ENCODE measurements at places on chromosomes 6 and 20.

DNA sequence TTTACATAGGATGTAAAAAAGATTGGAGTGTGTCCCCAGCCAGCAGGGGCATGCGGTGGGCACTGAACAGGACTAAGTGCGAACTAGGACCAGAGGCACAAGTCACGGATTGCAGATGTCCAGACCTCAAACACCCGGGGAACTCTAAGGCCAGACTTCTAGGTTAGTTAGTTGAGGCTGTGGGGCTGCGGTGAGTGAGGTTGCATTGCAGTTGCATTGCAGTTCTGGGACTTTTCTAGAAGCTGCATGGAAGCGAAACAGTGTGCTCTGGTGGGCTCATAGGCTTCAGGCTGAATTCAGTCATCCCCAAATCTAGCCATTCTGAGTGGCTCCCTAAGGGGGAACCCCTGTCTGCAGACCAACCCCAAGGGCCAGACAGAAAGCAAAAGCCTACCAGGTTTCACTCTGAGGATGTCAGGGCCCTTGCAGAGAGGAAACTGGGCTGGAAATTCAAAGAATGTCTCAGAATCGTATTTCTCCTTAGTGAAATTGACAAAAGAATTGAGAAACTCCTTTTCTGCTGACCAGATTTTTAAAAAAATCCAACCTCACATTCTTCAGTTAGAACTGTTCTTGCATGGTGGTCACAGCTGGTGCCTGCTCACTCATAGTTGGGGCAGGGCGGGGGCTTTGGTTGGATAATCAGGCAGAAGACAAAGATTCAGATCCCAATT is 182.8 kb downstream of the ZDHHC14 start:
- DNase-seq = no peak

DNA sequence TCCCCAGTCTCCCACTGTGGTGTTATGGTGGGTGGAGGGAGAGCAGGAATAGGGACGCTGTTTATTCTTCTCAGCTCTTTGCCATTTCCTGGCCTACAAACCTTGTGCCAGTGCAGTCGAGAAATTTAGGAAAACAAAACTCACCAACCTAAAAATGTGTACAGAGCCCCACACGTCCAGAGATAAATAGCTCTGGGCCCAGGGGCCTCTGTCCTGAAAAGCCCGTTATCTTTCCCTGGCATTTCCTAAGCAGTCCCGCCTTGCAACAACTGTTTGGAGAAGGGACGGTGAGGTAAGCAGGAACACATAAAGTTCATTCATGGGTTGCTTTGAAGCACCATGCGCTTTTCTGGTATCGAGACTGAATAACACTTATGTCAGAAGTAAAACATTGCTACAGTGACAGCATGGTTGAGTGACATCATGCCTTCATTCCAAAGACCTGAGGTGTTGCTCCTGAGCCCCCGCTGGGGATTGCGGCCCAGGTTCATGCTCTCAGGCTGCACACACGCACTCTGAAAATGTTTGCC is 80.1 kb upstream of the NXT1 start:
- DNase-seq = no peak

DNA sequence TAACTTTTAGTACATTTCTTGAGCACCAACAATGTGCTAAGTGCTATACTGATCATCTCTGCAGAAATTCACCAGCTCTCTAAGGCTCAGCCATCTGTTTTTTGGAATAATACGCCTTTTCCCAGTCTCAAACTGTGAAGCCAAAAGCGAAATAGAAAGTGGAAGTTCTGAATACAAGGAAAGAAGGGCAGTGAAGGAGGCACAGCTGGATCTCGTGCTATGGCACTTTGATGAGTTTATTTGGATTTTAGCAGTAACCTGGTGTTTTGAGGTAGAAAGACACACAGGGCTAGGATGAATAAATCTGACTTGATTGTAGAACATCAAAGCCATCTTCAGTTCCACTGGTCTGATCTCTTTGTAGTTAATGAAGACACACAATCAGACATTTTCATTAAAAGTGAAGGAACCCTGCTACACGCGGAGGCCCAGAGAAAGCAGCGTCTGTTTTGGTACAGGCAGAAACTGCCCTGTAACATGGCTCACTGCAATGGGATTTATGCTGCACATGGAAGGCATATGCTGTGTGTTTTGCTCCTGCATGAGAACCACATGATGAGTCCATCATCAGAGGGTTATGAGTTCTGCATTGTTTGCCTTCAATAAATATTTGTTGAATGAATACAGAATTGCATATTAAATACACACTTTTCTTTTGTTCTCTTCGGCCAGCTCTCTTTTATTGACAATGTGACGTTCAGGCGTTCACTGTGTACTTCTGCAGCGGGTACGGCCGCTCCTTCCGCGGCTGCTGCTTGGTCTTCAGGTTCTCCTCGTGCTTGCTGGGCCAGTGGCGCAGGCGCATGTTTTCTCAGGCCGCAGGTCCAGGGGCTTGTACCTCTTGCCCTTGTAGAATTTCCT is 100.9 kb downstream of the PREP start:
- no peak for DNase-seq

DNA sequence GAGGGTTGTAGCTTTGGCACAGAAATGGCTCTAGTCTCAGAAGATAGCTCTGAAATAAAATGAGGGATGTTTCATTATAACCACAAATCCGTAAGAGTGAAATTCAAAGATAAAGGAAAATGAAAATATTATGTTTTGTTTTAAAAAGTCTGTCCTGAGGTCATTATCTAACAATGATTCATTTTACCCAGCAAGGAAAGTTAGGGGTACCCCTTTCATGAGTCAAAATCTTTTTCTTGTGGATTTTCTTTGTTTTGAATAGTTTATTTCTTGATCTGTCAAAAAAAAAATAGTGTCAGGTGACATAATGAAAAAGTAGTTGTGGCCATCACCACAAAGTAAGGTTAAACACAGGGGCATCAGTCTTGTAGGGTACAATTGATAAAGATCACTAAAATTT is 59.7 kb upstream of the MYB start:
- DNase-seq = no peak

GRCh38 chr6:139490482-139490881 is 116.0 kb upstream of the CITED2 start:
- no peak for DNase-seq

DNA sequence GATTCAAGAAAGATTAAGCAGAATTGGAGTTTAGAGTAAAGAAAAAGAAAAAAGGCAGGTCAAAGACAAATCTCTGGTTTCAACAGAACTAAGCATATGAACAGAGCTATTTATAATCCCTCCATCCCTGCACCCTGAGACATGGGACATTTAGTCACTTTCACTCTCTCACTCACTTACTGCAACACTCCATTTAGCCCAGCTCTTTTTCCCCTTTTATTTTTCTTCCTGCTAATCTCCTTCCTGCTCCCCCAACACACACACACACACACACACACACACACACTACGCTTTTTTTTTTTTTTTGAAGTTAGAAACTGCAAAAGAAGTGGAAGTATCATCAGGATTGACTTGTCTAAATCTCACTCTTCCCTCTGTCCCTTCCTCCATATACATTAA is 45.1 kb upstream of the TBC1D7 start:
- no peak for DNase-seq

DNA sequence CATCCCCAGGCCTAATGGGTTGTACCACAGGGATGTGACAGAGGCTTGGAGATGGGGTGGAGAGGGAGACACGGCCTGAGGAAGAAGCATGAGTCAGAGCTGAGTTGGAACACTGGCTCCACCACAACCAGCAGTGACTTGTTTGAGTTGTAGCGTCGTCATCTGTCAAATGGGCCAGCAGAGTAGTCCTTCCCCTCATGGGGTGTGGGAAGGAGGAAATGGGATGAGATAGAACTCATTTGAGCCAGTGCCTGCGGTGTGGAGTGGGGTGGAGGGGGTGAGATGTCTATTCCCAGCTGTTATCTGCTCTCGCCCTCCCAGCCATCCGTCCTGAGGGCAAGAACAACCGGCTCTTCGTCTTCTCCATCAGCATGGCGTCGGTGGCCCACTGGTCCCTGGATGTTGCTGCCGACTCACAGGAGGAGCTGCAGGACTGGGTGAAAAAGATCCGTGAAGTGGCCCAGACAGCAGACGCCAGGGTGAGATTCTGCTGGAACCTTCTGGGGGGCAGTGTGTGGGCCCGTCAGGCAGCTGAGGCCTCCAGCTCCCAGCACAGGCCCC is 32.5 kb downstream of the PLCG1 start:
- DNase-seq = no peak

DNA sequence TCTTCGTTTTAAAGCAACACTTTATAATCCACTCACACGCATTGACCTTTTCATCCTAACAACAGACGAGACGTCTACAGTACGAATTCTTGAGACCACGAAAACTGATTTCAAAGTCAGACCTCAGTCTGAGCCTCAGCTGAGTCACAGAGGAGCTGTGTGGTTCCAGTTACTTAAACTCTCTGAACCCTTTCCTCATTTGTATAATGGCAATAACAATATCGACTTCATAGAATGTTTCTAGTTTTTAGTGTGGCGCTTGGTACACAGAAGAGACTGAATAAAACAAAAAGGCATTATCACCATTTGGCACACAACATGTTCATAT is 236.9 kb downstream of the ATXN1 start:
- no peak for DNase-seq

GRCh38 chr6:93418033-93418407 is 1.3 kb downstream of the EPHA7 start:
- DNase-seq = no peak

GRCh38 chr6:33812669-33813068 is 8.9 kb upstream of the MLN start:
- no peak for DNase-seq

DNA sequence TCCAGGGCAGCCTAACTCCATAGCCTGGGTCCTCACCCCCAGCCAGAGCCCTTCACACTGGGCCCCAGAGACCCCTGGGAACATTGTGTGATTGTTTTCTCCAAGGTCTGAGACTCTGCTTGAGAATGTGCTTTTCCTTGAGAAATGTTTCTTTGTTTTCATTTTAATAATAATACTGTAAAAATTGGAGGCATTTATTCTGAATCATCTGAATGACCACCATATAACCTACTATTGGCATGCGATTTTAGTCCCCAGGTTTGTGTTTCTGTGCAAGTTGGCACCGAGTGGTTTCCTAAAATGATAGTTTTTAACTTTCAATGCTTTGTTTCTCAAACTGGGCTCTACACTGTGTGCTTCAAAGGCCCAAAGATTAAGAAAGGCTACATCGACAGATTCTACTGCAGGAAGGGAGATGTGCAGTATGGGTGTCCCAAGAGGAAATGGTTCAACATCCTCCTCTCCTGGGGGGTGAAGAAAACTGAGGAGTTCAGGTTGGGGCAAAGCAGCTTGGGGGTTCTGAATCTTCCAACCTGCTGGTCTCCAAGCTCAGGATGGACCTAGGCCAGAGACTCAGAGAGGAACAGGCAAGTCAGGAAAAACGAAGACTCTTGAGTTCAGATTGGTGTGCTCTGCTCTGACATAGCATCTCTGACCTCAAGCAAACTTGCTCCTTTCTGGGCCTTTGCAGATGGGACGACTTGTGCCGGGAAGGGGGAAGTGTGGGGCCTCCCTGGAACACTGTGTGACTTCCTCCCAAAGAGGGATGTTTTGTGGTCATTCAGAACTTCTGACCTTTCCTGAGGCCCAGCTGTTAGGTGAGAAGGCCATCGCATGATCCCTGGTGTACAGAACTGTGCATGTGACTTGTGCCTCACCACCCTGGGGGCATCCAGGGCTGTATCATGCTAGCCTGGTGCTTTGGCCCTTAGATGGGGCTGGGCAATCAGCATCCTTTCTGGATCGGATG is 31.0 kb downstream of the DAAM2 start:
- DNase-seq = no peak

DNA sequence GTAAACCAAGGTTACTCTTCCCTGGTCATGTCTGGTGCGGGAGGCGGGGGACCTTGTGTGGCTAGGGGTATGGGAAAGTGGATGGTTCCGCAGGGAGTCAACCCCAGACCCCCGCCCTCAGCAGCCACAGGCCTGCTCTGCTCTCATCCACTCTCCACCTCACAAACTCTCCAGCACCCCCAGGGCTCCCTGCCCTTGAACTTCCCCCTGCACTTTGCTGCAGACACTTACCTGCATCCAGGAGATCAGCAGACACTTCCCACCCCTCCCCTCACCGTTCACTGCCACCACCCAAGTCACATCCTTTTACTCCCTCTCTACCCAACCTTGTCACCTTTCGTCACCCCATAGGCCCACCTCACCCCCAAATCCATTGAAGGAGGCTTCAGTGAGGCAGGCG is 3.9 kb upstream of the RAET1L start:
- no peak for DNase-seq

GRCh38 chr6:134752445-134752844 is 197.5 kb downstream of the ALDH8A1 start:
- DNase-seq = no peak

DNA sequence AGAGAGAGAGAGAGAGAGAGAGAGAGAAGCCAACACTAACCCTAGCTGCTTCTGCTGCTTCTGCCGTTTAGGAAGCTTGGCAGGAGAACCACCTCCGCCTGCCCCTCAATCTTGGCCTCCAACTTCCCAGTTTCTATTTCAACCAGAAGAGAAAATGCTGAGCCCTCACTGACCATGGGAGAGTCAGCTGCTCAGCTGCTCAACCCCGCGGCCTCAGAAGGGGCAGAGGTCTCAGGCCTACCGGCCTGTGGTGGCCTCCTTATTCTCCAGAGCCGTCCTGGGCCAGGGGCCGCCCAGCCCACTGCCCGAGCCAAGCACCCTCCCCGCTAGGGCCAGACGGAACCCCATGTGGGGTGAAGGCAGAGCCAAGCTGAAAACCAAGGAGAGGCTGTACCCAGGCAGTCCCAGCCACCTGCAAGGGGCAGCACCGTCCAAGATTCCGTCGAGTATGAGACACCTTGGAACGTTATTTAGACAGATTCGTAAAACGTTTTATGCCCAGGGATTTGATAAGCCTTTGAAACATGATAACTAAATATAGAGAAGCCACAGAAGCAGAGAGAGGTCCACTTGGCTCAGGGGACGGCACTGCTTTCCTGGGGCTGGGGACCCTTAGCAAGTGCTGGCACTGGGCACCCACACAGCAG is 116.6 kb downstream of the DLL1 start:
- no peak for DNase-seq

DNA sequence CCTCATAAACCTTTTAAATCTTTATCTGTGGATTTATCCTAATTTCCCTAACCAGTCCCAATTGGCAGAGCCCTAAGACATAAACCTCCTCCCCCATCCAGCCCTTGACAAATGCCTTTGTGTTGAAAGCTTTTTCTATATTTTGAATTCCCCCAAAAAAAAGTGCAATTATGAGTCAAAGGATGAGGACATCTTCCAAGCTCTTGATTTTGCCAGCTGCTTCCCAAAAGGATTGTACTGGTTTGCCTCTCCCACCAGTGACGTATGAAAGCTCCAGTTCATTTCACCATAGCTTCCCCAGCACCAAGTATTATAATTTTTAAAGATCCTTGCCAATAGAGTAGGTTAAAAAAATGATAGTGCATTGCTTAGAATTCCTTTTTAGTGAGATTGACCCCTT is 38.9 kb downstream of the SIRPA start:
- no peak for DNase-seq

- no peak for DNase-seq
These were observed 3.9 kb upstream of the NECAB3 start for GRCh38 chr20:33677991-33678702.

Measured in activated CD4-positive, alpha-beta T cell treated with anti-CD3 and anti-CD28 coated beads for 24 hours (primary cell).